Stimulated activated CD4-positive, alpha-beta T cell treated with anti-CD3 and anti-CD28 coated beads, Interleukin-12 subunit alpha, Interleukin-12 subunit beta, amount 100 ng/mL, for 48 hours (primary cell): ENCODE measurements at places on chromosomes 2 and 18.

GRCh38 chr2:234083572-234084348 is 33.3 kb downstream of the SPP2 start:
- DNase-seq = no peak

- no peak for DNase-seq
Measured at GRCh38 chr18:58669731-58670378, 1.4 kb upstream of the MALT1 start.

- DNase-seq = no peak
Measured at GRCh38 chr2:104846786-104847585, 6.9 kb upstream of the POU3F3 start.

DNA sequence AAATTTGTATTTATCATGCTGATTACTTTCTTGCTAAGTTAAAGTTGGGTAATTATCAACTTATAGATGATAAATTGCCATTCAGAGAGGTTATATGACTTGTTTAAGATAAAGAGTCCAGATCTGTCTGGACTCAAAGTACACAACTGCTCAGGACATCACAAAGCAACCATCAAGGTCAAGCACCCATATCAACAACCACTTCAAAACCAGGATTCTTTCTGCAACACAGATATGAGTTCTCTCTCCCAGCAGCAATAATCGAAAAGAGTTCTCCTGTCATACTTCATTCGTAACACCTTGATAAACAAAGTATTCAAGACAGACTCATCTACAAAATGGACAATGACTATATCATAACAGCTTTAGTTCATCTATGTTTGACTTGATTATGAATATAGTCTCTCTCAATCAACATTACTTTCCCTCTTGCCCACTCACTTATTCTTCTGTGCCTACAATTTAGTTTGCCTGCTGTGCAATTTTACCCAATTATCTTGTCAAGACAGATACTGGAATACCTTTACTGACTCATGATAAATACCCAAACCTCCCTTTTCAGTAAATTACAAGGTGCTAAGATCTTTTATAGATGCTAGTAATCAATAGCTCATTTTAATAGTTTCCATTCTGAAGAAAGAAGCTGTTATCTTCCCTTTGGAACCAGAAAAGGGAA is 281.8 kb downstream of the NBAS start:
- no peak for DNase-seq

- no peak for DNase-seq
Measured at GRCh38 chr2:59196491-59196890, 955.4 kb upstream of the FANCL start.

DNA sequence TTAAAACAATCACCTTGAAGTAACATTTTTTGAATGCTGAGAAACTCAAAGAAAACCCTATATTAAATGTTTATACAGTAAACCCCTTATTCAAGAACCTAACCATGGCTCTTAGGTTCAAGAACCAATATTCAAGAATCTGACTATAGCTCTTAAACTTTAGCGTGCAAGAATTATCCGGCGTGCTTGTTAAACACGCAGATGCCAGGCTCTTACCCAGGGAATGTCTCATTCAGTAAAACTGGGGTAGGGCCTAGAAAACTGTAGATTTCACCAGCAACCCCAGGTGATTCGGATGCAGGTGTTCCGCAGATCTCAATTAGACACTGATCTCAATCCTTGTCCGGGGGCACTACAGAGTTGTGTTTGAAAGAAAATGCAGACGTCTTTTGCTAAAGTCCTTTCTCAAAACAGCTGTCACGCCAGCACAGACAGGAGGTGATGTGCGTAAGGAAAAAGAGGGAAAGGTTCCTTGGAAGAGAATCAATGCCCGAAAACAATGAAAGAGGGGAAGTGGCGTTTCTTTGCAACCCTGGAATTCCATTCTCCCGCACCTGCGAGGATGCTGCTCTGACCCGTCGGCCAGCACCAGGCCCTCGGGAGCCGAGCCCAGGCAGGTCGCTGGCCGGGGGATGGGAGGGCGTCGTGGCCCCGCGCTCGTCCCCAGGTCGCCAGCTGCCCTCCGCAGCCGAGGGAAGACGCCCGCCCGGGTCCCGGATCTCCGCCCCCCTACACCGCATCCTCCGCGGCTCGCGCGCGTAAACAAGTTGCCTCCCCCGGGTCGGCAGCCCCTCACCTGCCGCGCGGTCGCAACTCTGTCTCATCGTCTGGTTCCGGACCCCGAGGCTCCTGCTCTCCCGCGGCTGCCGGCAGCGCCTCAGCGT is 851 bp downstream of the EIF2AK3 start:
- DNase-seq = no peak

DNA sequence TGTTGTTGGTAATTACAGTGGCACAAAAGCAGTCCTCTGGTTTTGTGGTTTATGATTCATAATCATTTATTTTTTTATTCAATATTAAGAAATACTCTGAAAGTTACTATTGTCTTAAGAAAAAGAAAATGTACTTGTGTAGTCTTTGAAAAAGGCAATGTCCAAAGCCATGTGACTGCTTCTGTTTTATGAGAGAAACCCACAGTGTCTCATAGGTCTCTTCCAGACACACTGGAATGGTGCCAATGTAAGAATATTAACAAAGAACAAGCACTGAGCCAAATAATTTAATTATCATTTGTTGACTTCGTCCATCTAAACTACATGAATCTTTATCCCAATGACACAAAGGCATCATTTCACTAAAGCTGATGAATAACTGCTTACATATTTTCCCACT is 62.5 kb downstream of the RPRM start:
- DNase-seq = no peak

- no peak for DNase-seq
Measured at GRCh38 chr2:241796610-241797138, 12.3 kb upstream of the NEU4 start.

DNA sequence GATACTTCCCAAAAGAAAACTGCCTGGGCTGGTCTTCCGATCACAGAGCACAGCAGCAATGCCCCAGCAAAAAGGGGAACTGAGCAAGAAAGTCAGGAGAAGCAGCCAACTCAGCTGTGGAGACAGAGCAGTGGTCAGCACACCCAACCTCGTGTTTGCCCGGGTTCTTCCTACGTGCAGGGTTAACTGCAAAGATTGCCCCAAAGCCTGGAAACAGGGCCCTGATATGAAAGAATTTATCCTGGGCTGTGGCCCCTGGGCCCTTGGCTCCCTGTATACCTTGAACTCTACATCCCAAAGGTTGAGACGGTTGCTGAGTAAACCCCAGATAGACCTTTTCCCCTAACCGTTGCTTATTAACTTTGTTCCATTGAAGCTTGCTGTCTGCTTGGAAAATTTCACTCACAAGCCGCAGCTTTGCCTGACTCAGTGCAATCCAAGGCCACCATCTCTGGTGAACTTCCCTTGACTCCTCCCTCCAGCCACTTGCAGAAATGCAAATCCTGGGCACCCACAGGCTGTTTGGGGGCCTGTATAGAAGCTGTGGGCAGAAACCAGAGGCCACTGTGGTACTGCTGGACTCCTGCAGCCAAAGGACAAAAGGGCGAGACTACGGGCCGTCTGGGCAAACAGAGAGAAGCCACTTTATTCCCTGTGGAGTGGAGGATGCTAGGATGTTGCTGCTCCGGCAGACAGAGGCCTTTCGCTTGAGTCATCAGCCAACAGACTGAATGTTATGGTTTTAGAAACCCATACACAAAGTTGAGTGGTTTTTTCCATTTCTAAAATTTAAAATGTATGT is 18.2 kb downstream of the NRP2 start:
- no peak for DNase-seq

DNA sequence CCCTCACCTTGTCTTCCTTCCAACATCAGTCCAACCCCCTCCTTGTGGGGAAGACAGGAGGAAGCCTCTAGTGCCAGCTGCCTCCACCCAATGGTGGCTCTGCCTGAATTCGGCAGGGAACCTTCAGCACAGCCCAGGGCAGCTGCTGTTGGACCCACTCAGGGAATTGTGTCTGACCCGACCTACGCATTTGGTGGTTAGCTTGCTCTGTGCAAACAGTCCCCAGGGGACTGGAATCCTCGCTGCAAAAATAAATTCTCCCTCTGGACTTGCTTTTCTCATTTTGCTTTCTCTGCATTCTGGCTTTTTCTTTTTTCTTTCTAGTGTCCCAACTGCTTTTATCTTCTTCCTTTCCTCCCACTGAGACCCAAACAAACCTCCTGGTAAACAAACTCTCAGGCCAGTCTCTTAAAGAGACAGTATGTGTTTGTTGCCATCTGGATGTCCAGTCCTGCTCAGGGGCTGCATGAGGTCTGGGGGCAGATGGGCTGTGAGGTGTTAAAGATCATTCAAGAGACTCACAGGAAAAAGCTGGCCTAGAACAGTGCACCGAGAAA is 137.7 kb upstream of the HAAO start:
- DNase-seq = no peak

- peak; percentile 34 for DNase-seq
Measured at GRCh38 chr18:24014986-24015638, 558 bp downstream of the TTC39C start.

- no peak for DNase-seq
Measured at GRCh38 chr2:182845794-182846417, 20.5 kb downstream of the FRZB start.

GRCh38 chr2:13537771-13538349 is 821.1 kb downstream of the TRIB2 start:
- no peak for DNase-seq

DNA sequence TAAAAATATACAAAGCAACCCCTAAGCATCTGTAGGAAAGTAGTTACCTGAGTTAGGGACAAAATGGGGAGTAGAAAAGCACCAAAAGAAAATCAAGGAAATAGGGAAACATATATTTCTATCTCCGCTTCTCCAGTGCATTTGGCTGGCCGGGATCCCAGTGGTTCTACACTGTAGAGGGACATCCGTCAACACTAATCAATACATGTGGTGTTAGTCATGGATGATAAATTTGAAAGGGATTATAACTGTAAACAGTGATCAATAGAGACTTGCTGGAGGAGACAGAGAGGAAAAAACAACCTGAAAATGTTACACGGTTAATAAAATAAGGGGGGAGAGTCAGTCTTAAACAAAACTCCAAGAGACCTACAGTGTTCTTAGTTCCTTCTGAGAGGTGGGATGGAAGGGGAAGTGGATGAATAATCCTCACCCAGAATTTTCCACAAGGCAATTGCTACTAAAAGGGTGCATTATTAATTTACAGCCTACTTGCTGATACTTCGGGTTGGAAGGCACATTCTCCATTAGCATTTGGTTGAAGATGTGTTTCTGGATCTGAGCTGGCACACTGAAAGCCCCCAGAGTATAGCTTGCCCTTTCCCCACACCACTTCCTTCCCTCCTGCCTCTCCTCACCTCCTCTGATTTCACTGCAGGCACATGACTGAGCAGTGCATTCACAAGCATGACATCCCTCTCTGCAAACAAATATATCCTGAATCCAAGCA is 530.0 kb downstream of the BCL11A start:
- no peak for DNase-seq

GRCh38 chr2:219125225-219125885 is 35.3 kb downstream of the NHEJ1 start:
- DNase-seq = no peak
